ENCODE measurements at places on chromosomes 6 and 20. TPM values are rescaled to one million over a fixed set of nuclear protein-coding genes. Genes with fewer than 3 reads are reported as not detected.
A peak's percentile ranks its signal among the peaks of the same experiment; 100 is the strongest.

The DEF6 gene
- total RNA-seq: 90.6 TPM

The GSTA2 gene
- total RNA-seq: not detected

The PGC gene
- total RNA-seq: not detected

The TMEM14A gene
- total RNA-seq: 10.4 TPM

The CST9 gene
- total RNA-seq: not detected

DNA sequence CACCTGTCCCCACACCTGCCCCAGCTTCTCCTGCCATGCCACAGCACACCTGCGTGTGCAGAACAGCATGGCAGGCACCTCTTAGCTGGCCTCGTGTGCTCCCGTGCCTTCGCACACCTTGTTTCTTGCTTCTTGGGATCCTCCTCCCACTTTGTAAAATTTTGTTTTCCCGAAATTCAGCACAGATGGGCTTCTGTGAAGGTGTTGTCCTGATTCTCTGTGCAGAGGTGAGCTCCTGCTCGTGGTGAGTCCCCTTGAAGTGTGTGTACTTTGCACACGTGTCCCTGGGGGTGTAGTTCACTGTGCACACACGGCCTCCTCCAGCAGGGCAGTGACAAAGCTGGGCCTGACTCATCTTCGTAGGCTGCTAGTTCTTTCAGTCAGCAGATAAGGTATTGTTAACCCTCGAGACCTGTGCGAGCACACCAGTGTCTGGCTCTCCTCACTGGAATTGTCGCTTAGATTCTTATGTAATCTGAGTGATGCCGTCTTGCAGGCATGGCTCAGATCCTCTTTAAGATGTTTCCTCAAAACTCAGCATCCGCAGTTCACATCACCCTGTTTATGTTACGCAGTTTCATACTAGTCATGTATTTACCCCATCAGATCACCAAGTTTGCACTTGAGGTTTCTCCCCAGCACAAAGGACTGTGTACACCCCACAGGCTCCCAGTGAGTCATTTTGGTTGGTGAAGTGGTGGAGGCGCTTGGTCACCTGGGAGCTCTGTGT is 77.7 kb downstream of the CDYL start:
- no peak overlapping the region for H3K4me3 ChIP-seq
- no peaks in the 10 kb centered on the region for H3K27me3 ChIP-seq
- H3K36me3 ChIP-seq: peaks cover 13% of the 10 kb centered on the region

GRCh38 chr20:50558483-50558925 is 48.3 kb downstream of the PTPN1 start:
- H3K4me1 ChIP-seq: peaks cover 69% of the 10 kb centered on the region
- H3K36me3 ChIP-seq: peaks cover 55% of the 10 kb centered on the region
- no peaks in the 10 kb centered on the region for H3K27me3 ChIP-seq
- no peak for DNase-seq
- H3K27ac ChIP-seq: peak overlapping the region; percentile 54

- H3K27ac ChIP-seq: no peak overlapping the region
- no peaks in the 10 kb centered on the region for H3K36me3 ChIP-seq
- DNase-seq: no peak
- no peaks in the 10 kb centered on the region for H3K4me1 ChIP-seq
- peaks cover 9% of the 10 kb centered on the region for H3K27me3 ChIP-seq
Measured at GRCh38 chr6:63553208-63553607, 19.1 kb upstream of the LOC128125822 start.

DNA sequence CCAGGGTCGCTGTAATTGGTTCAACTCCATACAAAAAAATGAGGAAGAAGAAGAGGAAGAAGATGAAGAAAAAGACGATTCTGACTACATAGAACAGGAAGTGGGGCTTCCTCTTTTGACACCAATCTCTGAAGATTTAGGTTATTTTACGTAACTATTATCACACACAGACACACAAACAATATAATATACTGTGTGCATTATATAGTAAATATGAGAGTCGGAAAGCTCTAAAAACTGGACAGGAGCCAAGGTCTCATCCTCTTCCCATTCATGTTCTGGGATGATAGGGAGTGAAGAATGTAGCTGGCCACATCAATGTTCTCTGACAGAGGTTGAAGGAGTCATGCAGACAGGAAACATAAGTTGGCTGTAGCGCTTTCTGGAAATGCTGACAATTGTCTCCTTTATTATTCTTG is 13.3 kb downstream of the RSPH4A start:
- no peak overlapping the region for H3K4me3 ChIP-seq
- H3K4me1 ChIP-seq: no peaks in the 10 kb centered on the region
- H3K27me3 ChIP-seq: no peaks in the 10 kb centered on the region

- H3K27me3 ChIP-seq: no peaks in the 10 kb centered on the region
- H3K4me1 ChIP-seq: no peaks in the 10 kb centered on the region
- no peak overlapping the region for H3K27ac ChIP-seq
- DNase-seq: no peak
Measured at GRCh38 chr20:38115896-38116295, 49.2 kb downstream of the TGM2 start.

- H3K4me3 ChIP-seq: no peak overlapping the region
- H3K36me3 ChIP-seq: no peaks in the 10 kb centered on the region
- H3K27me3 ChIP-seq: no peaks in the 10 kb centered on the region
- H3K4me1 ChIP-seq: peaks cover 26% of the 10 kb centered on the region
- H3K27ac ChIP-seq: no peak overlapping the region
Measured at GRCh38 chr6:155448668-155449449, 6.8 kb downstream of the NOX3 start.

GRCh38 chr6:47237196-47237595 is 72.5 kb downstream of the TNFRSF21 start:
- no peak for DNase-seq
- peaks cover 6% of the 10 kb centered on the region for H3K4me1 ChIP-seq
- no peaks in the 10 kb centered on the region for H3K36me3 ChIP-seq
- no peak overlapping the region for H3K4me3 ChIP-seq

DNA sequence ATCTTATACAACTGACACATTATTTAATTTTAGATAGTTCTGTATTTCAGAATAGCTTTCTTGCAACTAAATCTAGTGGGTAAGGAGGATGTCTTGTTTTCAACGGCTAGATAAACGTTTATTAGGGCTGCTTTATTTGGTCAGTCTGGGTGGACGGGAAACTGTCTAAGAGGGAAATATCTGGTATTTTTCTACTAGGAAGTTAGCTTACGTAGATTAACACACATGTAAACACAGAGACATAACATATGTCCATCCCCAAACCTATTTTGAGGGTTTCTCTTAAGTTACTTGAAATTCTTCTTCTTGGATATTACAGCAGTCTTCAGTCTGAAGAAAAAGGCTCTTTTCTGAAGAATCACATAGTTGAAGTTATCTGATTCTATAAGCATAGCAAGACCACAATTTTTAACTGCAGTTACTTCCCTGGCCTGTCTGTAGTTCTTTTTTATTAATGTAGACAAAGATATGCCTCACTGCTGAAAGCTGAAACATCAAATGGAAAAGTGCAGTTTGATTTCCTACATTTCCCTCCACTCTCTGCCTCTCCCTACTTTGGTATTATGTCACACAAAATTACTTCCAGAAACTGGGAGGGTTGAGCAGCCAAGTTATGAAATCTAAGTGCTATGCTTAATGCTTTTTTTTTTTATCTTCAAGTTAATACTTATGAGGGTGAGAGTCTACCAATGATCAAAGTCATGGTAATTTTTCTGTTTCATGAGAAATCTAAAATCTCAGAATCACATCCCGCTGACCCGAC is 37.4 kb downstream of the PLAGL1 start:
- no peaks in the 10 kb centered on the region for H3K36me3 ChIP-seq
- H3K27me3 ChIP-seq: no peaks in the 10 kb centered on the region
- H3K4me3 ChIP-seq: no peak overlapping the region
- H3K27ac ChIP-seq: no peak overlapping the region
- no peaks in the 10 kb centered on the region for H3K4me1 ChIP-seq

GRCh38 chr20:63974402-63975200 is 4.8 kb downstream of the SAMD10 start:
- no peak for DNase-seq
- H3K4me1 ChIP-seq: peaks cover 38% of the 10 kb centered on the region
- no peak overlapping the region for H3K27ac ChIP-seq
- peaks cover 21% of the 10 kb centered on the region for H3K36me3 ChIP-seq
- H3K27me3 ChIP-seq: no peaks in the 10 kb centered on the region

DNA sequence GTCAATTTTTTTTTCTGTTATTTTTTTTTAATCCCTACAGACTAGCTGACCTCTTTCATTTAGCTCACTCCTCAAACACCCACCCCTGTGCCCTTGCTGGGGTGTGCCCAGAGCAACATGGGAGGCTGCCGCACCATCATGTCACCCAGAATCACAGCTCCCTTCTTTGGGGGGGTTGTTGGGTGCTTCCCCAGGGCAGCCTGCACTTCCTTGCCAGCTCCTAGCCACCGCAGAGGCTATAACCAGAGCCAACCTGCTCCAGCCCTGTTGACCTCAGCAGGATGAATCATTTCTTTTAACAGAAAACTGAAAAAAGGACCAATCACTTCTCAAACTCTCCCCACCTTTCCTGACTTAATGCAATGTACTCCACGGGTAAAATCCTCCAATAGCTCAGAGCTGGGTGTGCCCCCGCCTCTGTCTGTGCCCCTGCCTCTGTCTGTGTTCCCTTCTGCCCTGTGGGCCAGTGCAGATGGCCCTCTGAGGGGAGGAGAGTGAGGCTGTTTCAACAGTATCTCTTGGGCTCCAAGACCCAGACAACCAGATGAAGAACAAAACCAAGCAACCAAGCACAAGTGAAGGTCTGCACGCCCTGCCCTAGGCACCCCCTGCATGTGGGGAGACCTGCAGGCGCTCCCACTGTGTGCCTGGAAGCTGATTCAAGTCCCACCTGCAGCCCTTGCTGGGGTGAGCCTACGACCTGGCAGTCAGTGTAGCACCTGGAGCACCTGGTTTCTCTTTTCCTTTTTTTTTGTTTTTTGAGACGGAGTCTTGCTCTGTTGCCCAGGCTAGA is 67.7 kb downstream of the PYGB start:
- DNase-seq: no peak
- H3K4me1 ChIP-seq: peaks cover 21% of the 10 kb centered on the region
- no peaks in the 10 kb centered on the region for H3K27me3 ChIP-seq
- no peak overlapping the region for H3K27ac ChIP-seq
- H3K4me3 ChIP-seq: no peak overlapping the region

DNA sequence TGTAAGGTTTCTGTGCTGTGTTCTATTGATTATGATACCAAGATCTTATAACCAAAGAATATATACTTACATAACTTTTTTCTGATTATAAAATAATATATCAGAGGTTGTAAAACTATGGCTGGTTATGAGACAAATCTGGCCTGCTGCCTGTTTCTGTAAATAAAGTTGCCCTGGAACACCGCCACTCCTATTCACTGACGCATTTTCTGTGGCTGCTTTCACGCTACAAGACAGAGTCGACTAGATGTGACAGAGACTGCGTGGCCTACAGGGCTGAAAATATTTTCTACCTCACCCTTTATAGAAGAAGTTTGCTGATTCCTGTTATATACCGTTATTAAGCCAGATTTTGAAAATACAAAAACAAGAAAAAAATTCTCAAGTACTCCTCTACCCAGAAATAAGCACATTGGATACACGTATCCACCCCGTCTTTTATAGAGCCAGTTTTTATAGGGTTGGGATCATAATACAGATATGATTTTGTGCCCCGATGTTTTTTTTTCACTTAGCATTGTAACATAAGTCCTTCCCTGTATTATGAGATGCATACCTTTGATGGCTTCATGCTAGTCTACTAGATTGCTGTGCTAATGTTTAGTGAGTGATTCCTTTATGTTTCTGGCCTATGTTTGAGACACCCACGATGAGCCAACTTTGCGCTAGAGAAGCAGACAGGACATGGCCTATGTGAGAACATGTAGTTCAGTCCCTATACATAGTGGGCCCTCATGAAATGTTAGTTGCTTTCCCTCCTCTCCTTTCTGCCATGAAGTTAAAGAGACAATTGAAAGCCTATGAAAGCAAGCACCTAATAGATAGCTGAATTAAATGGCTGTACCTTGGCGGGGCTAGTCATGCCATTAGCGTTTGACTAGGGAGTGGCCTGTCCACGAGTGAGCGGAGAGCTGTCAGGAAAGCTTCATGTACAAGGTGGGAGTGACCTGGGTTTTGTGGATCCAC is 98.1 kb upstream of the KCNK16 start:
- H3K4me3 ChIP-seq: no peak overlapping the region
- DNase-seq: no peak
- H3K27me3 ChIP-seq: peaks cover 2% of the 10 kb centered on the region
- no peak overlapping the region for H3K27ac ChIP-seq

DNA sequence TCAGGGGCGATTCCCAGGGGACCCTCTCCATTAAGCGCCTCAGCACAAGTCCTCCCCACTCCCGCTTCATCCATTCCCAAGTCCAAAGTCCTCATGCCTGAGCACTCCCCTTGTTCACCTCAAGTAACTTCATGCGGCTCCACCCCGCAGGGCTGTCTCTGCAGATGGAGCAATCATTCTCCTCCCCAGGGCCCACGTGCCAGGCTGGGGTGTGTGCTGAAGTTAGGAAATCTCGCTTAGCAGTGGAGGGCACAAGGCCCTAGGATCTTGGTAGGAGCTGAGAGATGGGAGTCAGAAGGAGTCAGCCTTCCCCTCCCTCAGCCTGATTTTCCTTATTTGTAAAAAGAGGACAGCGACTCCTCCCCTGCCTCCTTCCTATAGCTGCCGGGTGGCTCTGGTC is 3.5 kb downstream of the TGM3 start:
- no peaks in the 10 kb centered on the region for H3K36me3 ChIP-seq
- no peak for DNase-seq
- peaks cover 8% of the 10 kb centered on the region for H3K4me1 ChIP-seq
- no peaks in the 10 kb centered on the region for H3K27me3 ChIP-seq

DNA sequence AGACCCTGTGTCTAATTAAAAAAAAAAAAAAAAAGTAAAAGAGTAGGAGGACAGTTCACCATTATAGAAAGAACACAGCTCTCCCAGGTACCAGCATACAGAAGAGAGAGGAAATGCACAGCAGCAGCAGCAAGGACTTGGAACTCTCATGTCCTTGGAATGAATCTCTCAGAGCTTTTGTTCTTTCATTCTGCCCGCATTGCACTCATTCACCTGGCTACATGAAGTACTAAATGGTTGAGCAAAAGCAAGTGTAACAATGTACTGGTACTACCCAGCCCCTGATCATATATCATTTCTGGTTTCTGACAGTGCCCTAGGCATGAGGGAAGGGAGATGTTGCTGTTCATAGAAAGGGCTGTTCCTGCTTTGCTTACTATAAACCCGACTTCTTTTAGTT is 12.1 kb upstream of the BTN3A3 start:
- no peak for DNase-seq
- no peak overlapping the region for H3K27ac ChIP-seq
- H3K27me3 ChIP-seq: no peaks in the 10 kb centered on the region

- peaks cover 85% of the 10 kb centered on the region for H3K36me3 ChIP-seq
- no peak overlapping the region for H3K27ac ChIP-seq
- H3K4me1 ChIP-seq: peaks cover 56% of the 10 kb centered on the region
Measured at GRCh38 chr6:25132934-25133333, 146.2 kb upstream of the CARMIL1 start.

Data from activated naive CD4-positive, alpha-beta T cell treated with anti-CD3 and anti-CD28 coated beads for 36 hours (primary cell).